ENCODE measurements at places on chromosomes 11 and 22. TPM values are rescaled to one million over a fixed set of nuclear protein-coding genes. Genes with fewer than 3 reads are reported as not detected.
A peak's percentile ranks its signal among the peaks of the same experiment; 100 is the strongest.

GRCh38 chr11:12811861-12812260, 137.6 kb downstream of the TEAD1 start:
- DNase-seq, result no peak
- H3K4me1 ChIP-seq, result peaks cover 76% of the 10 kb centered on the region
- H3K36me3 ChIP-seq, result no peaks in the 10 kb centered on the region
- no peak overlapping the region for H3K27ac ChIP-seq
- no peaks in the 10 kb centered on the region for H3K27me3 ChIP-seq

GRCh38 chr11:84215672-84216071, 929.5 kb upstream of the CCDC90B start:
- no peak for DNase-seq
- H3K4me3 ChIP-seq, result no peak overlapping the region
- no peaks in the 10 kb centered on the region for H3K4me1 ChIP-seq
- no peak overlapping the region for H3K27ac ChIP-seq
- H3K36me3 ChIP-seq, result no peaks in the 10 kb centered on the region

GRCh38 chr11:88555018-88555828, 217.7 kb upstream of the CTSC start:
- H3K27ac ChIP-seq, result peak overlapping the region; percentile 91
- H3K27me3 ChIP-seq, result no peaks in the 10 kb centered on the region
- H3K36me3 ChIP-seq, result no peaks in the 10 kb centered on the region
- H3K4me3 ChIP-seq, result peak overlapping the region; percentile 2
- peaks cover 31% of the 10 kb centered on the region for H3K4me1 ChIP-seq

GRCh38 chr11:110600322-110600721, 111.9 kb downstream of the ARHGAP20 start:
- H3K36me3 ChIP-seq, result no peaks in the 10 kb centered on the region
- H3K4me3 ChIP-seq, result no peak overlapping the region
- H3K27me3 ChIP-seq, result no peaks in the 10 kb centered on the region
- DNase-seq, result no peak
- no peaks in the 10 kb centered on the region for H3K4me1 ChIP-seq
- no peak overlapping the region for H3K27ac ChIP-seq

GRCh38 chr11:80911666-80912065, 1470.8 kb upstream of the TENM4 start:
- no peaks in the 10 kb centered on the region for H3K4me1 ChIP-seq
- H3K27ac ChIP-seq, result no peak overlapping the region
- H3K36me3 ChIP-seq, result no peaks in the 10 kb centered on the region
- H3K4me3 ChIP-seq, result no peak overlapping the region
- DNase-seq, result no peak

DNA sequence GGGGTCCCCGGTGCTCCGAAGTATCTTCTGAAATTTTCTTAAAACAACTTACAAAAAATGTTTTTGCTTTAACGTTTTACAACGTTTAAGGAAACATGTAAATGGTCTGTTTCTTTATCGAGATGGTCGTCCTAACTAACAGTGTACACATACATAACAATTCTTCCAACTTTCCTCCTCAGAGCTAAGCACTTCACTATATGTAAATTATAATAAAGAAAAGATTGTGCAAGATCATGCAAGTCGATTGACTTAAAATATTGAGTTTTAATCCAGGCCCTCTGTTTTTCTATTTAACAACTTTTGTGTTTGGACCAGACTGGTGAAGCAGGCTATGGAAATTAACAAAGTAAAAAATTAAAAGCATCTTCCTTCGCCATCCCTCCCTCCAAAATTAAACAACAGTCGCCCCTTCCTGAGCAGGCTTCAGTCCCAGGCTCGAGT, 4.9 kb downstream of the ALX4 start:
- no peaks in the 10 kb centered on the region for H3K36me3 ChIP-seq
- H3K4me1 ChIP-seq, result peaks cover 27% of the 10 kb centered on the region
- peak; percentile 71 for DNase-seq
- H3K4me3 ChIP-seq, result no peak overlapping the region
- no peak overlapping the region for H3K27ac ChIP-seq

DNA sequence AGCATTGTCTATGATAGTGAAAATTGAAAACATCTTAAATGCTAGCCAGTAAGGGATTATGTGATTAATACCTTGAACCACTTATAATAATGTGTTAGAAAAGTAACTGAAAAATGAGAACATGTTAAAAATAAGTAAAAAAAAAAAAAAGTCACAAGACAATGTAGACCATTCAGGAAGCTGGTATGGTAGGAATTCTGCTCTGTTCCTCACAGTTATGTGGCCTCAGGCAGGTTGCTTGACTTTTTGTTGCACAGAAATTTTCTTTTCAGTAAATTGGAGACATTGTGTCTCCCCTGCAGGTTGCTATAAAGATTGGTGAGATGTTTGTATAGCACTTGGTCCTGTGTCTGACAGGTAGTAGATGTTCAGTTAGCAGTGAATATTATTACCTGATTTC, 17.3 kb upstream of the PLET1 start:
- H3K27ac ChIP-seq, result no peak overlapping the region
- H3K4me1 ChIP-seq, result peaks cover 5% of the 10 kb centered on the region
- peaks cover 4% of the 10 kb centered on the region for H3K27me3 ChIP-seq

GRCh38 chr11:43567396-43567975, 113.1 kb upstream of the HSD17B12 start:
- DNase-seq, result peak; percentile 92
- no peaks in the 10 kb centered on the region for H3K4me1 ChIP-seq
- H3K27ac ChIP-seq, result no peak overlapping the region
- peaks cover 50% of the 10 kb centered on the region for H3K27me3 ChIP-seq
- H3K4me3 ChIP-seq, result no peak overlapping the region
- H3K36me3 ChIP-seq, result no peaks in the 10 kb centered on the region

DNA sequence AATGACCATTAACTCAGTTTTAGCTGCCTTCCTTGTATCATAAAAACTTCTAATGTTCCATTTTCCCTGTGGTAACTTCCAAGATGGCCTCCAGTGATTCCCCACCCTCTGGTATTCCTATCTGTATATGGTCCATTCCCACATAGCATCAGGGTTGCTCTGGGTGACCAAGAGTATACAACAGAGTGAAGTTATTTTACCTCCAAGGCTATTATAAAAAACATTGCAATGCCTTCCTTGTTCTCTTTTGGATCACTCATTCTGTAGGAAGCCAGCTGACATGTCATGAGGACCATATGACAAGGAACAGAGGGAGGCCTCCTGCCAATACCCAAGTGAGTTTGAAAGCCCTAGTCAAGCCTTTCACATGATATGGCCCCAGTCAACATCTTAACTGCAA, 30.1 kb downstream of the ZNF280B start:
- H3K27me3 ChIP-seq, result no peaks in the 10 kb centered on the region
- H3K4me3 ChIP-seq, result no peak overlapping the region
- H3K27ac ChIP-seq, result no peak overlapping the region
- H3K36me3 ChIP-seq, result no peaks in the 10 kb centered on the region
- H3K4me1 ChIP-seq, result no peaks in the 10 kb centered on the region

DNA sequence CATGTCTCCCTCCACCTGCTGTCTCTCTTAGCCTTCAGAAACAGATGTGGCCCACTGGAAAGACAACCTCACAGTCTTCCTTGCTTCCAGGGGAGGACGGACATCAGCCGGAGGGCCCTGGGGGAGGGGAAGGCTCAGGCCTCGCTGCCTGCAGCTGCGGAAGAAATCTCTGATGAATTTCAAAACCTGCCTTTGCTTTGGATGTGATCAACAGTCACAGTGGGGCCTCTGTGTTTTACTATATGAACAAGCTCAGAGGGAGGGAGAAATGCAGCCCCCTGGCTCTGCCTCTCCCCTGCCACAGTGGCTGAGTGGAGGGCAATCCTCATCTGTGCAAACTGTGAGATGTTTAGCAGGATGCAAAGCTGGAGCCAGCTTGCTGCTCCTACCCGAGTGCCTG, 282.8 kb downstream of the NTM start:
- no peak for DNase-seq
- no peak overlapping the region for H3K27ac ChIP-seq
- peaks cover 10% of the 10 kb centered on the region for H3K27me3 ChIP-seq

DNA sequence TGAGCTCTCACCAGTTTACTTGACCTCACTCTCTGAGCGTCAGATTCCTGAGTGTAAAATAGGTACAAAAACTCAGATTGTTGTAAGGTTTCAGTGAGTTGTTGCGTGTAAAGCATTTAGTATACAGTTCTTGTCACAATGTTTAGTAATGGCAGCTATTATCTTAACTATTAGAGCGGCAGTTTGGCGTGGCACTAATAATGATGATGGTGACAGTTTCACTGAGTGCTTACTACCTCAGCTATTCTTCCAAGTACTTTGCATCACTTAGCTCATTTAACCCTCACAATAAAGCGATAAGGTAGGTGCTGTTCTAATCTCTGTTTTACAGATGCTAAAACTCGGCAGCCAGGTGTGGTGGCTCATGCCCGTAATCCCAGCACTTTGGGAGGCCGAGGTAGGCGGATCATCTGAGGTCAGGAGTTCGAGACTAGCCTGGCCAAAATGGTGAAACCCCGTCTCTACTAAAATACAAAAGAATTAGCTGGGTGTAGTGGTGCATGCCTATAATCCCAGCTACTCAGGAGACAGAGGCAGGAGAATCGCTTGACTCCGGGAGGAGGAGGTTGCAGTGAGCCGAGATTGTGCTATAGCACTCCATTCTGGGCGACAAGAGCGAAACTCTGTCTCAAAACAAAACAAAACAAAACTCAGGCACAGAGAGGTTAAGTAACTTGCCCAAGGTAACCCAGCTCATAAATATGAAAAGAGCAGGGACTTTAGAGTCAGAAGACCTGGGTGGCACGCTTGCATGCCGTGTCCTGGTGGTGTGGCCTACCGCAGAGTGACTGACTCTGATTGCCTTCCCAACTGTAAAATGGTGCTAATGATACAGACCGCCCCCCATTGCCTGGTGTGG, 76.2 kb downstream of the PTPRJ start:
- peaks cover 31% of the 10 kb centered on the region for H3K4me1 ChIP-seq
- DNase-seq, result no peak
- H3K27ac ChIP-seq, result no peak overlapping the region
- H3K4me3 ChIP-seq, result no peak overlapping the region

DNA sequence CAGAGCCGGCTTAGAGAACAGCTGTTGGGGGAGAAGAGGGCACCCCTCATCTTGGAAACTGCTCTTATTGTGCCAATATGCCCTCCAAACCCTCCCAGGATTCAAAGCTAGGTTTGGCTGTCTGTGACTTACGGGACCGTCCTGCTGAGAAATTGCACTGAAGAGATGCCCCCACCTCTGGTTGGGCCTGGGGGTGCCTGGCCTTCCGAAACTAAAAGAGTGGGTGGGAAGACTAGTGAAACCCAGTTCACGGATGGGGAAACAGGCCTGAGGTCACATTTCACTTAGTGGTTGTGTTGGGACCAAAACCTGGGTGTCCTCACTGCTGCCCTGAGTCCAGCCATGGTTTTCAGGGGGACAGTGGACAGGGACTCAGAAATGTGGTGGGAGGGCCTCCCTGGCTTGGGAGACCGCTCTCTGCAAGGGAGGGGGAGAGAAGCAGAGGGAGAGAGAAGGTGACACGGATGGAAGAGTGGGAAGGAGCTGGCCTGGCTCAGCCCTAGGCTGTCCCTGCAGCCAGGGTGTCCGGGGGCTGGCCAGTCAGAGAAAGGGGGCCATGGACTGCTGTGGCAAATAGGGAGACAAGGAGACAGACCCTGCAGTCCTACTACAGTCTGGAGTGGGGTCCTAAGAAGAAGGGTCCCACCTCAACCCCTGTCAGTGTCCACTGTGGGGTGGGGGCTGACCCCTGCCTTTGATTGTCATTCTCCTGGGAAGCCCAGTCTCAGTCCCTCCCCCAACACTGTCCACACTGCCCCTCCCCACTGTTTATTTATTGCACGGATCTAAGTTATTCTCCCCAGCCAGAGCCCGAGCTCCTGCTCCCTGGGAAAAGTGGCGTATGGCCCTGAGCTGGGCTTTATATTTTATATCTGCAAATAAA, 13.6 kb downstream of the MAFF start:
- H3K4me1 ChIP-seq, result peaks cover 24% of the 10 kb centered on the region
- DNase-seq, result peak; percentile 72
- H3K4me3 ChIP-seq, result no peak overlapping the region
- H3K27ac ChIP-seq, result peak overlapping the region; percentile 3
- H3K36me3 ChIP-seq, result peaks cover 20% of the 10 kb centered on the region
- H3K27me3 ChIP-seq, result no peaks in the 10 kb centered on the region

GRCh38 chr11:75050516-75050915, 46.2 kb downstream of the OR2AT4 start:
- no peak overlapping the region for H3K4me3 ChIP-seq
- H3K27ac ChIP-seq, result no peak overlapping the region
- H3K4me1 ChIP-seq, result no peaks in the 10 kb centered on the region

DNA sequence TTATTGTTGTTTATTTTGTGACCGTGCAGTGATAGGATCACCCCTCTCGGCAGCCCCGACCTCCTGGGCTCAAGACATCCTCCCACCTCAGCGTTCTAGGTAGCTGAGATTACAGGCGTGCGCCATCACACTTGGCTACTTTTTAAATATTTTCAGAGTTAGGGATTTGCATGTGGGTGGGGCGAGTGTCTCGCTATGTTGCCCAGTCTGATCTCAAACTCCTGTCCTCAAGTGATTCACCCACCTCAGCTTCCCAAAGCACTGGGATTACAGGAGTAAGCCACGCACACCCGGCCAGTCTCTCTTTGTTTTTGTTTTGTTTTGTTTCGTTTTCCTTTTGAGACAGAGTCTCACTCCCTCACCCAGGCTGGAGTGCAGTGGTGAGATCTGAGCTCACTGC, 1.2 kb upstream of the INTS5 start:
- H3K4me1 ChIP-seq, result peaks cover 13% of the 10 kb centered on the region
- H3K27ac ChIP-seq, result no peak overlapping the region
- no peak for DNase-seq
- H3K36me3 ChIP-seq, result peaks cover 6% of the 10 kb centered on the region

GRCh38 chr22:21857481-21857914, 9.9 kb downstream of the MAPK1 start:
- H3K27me3 ChIP-seq, result no peaks in the 10 kb centered on the region
- H3K4me1 ChIP-seq, result peaks cover 24% of the 10 kb centered on the region
- H3K27ac ChIP-seq, result no peak overlapping the region
- no peaks in the 10 kb centered on the region for H3K36me3 ChIP-seq

- no peak overlapping the region for H3K27ac ChIP-seq
- H3K36me3 ChIP-seq, result no peaks in the 10 kb centered on the region
- peaks cover 7% of the 10 kb centered on the region for H3K27me3 ChIP-seq
- no peak for DNase-seq
Measured at GRCh38 chr11:45549257-45549656, 116.2 kb downstream of the CHST1 start.

GRCh38 chr22:40423310-40423688, 52.9 kb downstream of the SGSM3 start:
- H3K4me3 ChIP-seq, result no peak overlapping the region
- no peaks in the 10 kb centered on the region for H3K4me1 ChIP-seq
- H3K27ac ChIP-seq, result no peak overlapping the region
- H3K36me3 ChIP-seq, result peaks cover 78% of the 10 kb centered on the region
- DNase-seq, result peak; percentile 58

DNA sequence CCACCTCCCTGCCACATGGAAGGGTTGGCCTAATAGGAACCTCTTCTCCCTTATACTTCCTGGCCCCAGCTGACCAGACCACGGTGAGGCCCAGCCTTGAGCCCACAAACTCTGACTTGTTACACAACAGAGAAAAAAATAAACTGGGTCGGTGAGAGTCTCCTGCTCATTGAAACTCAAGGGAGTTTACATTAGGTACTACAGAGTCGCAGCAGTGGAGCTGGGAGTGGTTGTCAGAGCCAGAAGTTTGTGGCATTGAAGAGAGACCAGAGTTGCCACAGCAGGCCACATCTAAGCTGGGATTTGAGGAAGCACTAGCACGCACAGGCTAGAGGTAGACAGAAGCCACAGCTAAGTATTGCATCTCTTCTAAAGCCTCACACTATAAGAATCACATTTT, 296.2 kb downstream of the DDX10 start:
- H3K36me3 ChIP-seq, result no peaks in the 10 kb centered on the region
- H3K4me1 ChIP-seq, result peaks cover 40% of the 10 kb centered on the region
- DNase-seq, result no peak
- no peak overlapping the region for H3K27ac ChIP-seq
- no peaks in the 10 kb centered on the region for H3K27me3 ChIP-seq

The TRIM29 gene
- total RNA-seq, result under 0.01 TPM

The MYO7A gene
- total RNA-seq, result under 0.01 TPM

The TRPM5 gene
- under 0.01 TPM for total RNA-seq

The SELENOH gene
- total RNA-seq, result 58.9 TPM

The ZNRD2 gene
- 37.1 TPM for total RNA-seq

The ART1 gene
- not detected for total RNA-seq

Data from osteoblast (primary cell).